ENCODE measurements at places on chromosomes 12 and 14.
A peak's percentile ranks its signal among the peaks of the same experiment; 100 is the strongest.

DNA sequence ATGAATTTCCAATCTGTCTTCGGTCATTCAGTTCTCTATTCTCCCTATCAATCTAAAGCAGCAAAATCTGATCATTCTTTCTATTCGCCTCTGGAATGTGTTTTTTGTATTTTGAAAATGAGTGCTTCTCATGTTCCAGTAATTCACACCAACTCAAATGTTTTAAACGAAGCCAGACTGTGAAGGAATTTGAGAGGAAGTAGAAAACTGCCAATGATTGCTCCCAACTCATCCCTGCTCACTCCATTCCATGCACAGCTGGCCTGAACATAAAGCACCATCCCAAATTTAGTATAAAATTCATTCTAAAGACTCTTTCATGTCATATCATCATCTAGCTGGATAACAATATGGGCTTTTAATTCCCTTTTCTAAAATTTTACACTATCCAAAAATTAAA, 123.8 kb downstream of the DUSP6 start:
- DNase-seq = no peak

DNA sequence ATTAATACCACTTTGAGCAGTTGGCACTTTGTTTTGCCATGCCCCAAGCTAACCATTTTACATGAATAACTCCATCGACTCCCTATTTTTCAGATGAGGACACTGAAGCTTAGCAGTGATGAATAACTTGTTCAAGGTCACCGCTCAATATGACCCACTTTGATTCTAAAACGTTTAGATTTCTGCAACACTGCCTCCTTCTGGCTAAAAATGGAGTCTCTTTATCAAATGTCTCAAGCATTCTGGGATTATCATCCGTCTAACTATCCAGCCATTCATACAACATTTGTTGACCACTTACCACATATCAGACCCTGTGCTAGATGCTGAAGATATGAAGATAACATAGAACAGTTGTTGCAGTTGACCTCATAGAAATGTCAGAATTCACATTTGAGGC, 298.0 kb downstream of the PPFIA2 start:
- DNase-seq = no peak

DNA sequence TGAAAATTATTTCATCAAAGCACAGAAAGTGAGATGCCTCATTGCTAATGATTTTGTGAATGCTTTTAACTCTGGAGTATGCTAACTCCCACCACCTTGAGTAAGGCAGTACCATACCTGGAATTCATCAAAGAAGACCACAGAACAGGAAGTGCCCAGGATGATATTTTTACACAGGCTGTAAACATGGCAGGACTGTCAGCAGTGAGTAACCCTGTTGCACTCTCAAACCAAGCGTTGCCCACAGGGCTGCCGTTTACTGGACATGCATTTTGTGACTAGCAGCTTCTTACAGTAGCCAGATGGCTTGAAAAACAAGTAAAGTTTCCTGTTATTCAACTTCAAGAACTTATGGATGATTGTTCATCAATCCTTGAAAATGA, 42.4 kb downstream of the RALGAPA1 start:
- no peak for DNase-seq

GRCh38 chr12:65922077-65922476, 97.8 kb downstream of the HMGA2 start:
- no peak for DNase-seq

GRCh38 chr12:92055877-92056276, 89.8 kb downstream of the BTG1 start:
- DNase-seq = peak; percentile 27

DNA sequence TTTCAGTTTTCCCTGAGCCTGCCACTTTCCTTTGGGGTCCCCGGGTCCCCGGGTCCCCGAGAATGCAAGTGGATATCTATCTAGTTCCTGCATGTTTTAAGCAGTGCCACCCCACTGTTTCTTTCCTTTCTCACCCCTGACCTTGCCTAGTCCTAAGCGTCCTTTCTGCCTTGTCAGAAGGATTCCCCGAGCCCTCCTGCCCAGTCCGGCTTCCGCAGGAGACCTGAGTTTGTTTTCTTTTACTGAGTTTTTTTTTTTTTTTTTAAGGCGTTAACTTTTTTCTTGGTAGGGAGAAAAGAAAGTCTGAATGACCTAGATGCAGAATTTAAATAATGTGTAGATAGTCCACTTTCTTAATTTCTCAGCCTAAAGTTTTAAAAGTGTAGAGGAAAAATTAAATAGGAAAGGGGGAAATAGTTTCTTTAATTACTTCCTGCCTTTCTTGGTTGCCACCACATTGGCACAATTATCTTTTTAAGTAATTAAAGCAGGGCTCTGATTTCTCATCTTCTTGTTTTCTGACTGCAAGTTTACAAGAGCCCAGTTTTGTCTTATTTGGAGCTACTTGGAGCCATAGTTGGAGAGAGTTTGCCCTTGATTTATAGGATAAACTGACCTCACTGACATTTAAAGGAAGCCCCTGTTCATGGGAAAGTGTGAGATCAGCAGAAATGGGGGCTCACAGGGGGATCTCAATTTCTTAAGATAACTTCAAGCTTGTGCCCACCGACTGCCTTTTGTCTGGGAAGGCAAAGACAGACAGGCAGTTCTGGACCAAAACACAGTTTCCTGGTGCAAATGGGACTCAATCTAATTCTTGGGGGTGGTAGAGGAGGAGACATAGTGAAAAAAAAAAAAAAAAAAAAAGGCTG, 2.9 kb downstream of the PAX9 start:
- DNase-seq = no peak

GRCh38 chr12:113065126-113066007, 8.8 kb downstream of the DTX1 start:
- no peak for DNase-seq

GRCh38 chr12:87096082-87096585, 839.9 kb upstream of the MGAT4C start:
- no peak for DNase-seq

- DNase-seq = no peak
These were observed 17.8 kb downstream of the CACNA1C start for GRCh38 chr12:2070440-2071045.

GRCh38 chr12:41944216-41944615, 200.5 kb downstream of the GXYLT1 start:
- no peak for DNase-seq

DNA sequence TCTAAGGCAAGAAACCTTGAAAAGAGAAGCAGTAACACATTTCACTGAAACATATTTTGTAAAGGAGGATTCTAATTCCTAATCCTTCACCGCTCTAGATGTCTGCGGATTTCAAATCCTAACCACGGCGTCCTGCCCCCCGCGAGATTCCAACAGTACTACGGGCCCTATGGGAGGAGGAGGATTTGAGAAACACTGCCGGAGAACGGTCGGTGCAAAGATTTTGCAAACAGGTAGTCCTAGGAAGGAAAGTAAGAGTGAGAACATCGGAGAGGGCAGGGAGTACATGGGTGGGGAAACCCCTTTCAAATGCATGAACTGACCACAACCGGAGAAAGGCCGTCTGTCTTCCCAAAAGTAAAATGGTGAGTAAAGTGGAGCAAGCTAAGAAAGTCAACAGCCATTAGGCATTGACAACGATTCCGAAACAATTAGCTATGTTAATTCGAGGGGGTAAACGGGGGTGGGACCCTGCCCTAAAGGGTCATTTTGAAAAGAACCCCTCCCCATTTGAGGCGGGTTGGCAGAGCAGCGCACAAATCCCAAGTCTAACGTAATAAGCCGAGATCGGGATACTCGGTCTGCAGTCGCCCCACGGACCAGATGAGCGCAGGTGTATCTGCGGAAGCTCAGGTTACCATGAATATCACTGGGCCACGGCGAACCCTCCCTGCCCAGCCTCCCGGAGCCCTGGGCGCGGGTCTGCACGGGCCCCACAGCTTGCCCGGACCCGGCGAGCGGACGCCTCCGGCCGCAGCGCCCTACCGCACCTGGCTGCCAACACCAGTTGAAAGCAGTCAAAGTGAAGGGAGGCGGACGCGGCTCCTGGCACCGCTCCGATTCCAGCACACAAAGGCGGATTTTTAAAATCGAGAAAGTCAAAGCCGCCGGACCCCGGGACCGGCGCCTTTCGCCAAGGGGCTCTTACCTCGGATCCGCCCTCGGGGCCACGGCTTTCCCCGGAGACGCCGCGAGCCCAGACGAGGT, 662 bp downstream of the EPS8 start:
- no peak for DNase-seq

- DNase-seq = no peak
These were observed 10.5 kb downstream of the FMNL3 start for GRCh38 chr12:49696723-49697122.

GRCh38 chr12:21337959-21338744, 3.4 kb upstream of the SLCO1A2 start:
- DNase-seq = no peak

GRCh38 chr14:80316441-80316840, 105.1 kb upstream of the DIO2 start:
- DNase-seq = no peak

GRCh38 chr14:90383731-90384542, 12.9 kb upstream of the CALM1 start:
- peak; percentile 26 for DNase-seq

DNA sequence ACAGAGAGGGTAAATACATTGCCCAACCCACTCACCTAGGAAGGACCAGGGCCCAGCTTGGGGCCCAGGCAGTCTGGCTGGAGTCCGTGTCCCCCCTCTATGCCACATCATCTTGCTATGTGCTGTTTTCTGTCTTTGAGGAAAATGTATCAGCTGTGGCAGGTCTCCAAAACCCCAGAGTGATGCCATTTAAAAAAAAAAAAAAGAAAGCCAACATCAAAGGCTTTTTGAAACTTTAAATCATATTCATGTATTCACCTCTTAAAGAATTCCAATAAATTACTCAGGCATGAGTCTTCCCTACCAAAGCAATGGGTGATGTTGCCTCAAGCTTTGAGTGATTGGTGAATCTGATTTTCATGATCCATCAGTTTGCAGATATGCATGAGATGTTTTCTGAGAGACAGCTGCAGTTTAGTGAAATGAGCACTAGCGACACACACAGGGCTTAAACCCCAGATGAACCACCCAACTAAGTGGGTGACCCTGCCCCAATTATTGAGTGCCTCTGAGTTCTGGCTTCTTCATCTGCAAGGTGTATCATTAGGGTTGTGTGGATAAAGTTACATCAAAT, 6.1 kb downstream of the KRT81 start:
- DNase-seq = no peak

DNA sequence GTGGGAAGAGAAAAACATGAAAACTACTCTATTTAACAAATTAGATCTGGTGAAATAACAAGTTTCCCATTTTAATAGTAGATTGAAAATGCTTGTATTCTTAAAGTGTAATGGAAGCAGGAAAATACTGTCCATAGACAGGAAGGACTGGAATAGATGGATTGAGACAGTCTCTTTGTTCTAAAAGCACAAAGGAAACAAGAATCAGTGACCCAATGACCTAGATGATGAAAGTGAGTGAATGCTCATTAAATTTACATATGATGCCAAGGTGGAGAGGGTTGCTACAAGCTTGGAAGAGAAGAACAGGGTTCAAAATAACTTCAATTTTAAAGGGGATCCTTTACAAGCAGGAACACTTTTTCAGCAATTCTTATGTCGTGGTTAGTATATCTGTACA, 233.1 kb downstream of the TRHDE start:
- no peak for DNase-seq

GRCh38 chr14:51825926-51826325, 34.5 kb upstream of the GNG2 start:
- DNase-seq = no peak

GRCh38 chr14:57987596-57988300, 121.9 kb upstream of the SLC35F4 start:
- DNase-seq = no peak

DNA sequence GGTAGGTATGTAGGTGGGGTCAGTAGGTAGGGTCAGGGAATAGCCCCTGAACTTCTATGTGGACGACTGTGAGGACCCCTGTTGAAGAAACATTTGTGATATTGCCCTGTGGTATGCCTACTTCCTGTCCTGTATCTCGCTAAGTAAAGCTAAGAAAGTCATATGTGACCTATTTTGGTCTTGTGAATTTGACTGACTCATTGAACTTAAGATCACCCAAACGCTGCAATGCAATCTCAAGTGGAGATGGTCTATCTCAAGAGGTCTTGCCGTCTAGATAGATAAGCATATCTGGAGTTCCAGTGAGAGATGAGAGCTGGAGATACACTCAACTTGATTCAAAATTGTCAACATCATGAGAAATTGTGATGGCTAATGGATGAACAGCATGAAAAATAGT, 73.8 kb downstream of the TRAFD1 start:
- DNase-seq = no peak

DNA sequence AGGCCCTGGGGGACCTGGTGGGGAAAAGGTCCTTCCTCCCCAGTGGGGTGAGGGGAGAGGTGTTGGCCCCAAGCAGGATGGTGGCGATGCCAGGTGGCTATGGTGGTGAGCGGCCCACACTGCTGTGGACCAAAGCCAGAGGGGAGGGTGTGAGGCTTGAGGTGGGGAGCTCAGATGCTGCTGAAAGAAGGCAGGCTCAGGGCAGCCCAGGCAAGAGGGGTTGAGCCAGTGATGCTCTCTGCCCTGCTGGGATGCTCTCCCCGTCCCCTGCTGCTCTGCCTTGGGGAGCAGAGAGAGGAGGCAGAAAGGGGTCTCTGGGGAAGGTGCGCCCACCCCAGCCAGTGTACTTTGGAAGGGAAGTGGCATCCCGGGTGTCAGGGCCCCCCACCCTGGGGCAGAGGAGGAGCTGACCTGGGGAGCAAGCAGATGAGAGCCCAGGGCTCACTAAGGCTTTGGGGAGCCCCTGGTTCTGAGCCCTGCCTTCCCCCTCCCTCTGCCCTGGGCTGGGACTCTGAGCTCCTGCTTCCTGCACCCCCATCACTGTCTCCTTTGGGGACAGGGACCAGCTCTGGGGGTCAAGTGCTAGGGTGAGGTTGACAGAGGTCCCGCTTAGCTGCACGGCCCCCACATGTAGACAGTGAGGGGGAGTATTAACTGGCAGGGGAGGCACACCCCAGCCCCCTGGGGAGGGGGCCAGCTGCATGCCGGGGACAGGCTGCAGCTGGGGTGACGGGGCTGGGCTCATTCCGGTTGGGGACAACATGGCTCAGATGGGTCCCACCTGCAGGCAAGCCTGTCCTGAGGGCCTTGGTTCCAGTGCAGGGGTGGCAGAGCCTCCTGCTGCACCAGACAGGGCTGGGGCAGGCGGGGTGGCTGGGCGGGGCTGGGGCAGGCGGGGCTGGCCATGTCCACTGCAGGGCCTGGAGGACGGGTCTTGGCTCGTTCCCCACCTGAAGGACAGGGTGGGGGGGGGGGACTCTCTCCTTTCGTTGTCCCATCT, 124.4 kb downstream of the KIF26A start:
- DNase-seq = no peak

GRCh38 chr14:103696070-103696402, 19.2 kb downstream of the XRCC3 start:
- no peak for DNase-seq

- no peak for DNase-seq
These were observed 330.7 kb downstream of the CACNA1C start for GRCh38 chr12:2383325-2384028.

DNA sequence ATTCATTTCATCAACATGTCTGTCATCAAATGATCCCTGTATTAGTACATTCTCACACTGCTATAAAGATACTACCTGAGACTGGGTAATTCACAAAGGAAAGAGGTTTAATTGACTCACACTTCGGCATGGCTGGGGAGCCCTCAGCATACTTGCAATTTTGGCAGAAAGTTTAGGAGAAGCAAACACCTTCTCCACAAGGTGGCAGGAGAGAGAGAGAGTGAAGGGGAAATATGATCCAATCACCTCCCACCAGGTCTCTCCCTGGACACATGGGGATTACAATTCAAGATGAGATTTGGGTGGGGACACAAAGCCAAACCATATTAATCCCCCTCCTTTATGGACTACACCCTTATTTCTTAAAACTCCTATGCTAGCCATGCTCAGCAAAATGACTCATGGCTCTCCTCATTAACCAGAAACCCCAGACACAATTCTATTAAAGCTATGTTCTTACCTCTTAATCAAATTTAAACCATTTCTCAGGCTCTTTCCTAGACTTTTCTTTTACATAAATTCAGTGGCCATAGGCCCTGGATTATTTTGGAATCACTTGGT, 932.3 kb downstream of the FLRT2 start:
- DNase-seq = no peak

All from stimulated activated CD8-positive, alpha-beta memory T cell treated with anti-CD3 and anti-CD28 coated beads, Interleukin-4, amount 100 ng/mL, for 24 hours (primary cell).